Activated CD4-positive, CD25-positive, alpha-beta regulatory T cell treated with anti-CD3 and anti-CD28 coated beads, Interleukin-2, amount 50 U/mL, for 24 hours (primary cell): ENCODE measurements at places on chromosomes 1 and 21.

DNA sequence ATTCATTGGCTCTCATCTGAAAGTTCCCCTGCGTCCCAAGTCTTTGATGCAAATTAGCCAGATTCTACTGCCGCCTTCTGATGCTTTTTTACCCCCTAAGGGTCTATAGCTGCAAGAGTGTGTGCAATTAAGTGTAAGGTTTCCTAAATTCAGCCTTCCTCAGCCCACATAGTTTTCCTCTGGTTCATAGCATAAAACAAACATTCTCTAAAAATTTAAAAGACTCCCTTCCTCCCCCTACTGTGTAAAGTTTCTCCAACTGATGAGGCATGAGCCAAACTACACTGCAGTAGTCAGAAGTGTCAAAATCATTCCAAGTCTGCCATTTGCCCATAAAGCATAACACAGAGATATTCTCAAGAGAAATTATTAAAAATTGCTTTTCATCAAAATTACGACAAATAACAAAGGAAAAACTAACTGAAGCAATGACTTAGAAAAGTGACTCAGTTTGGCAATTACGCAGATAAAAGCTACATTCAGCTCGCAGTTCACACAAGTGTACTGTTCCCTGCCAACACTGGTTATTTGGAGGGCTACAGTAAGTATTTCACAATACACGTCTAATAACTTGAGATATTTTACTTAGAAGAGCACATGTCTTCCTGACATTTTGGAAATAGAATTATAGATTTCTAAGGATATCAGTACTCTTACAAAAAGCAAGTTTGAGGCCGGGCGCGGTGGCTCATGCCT is 15.4 kb downstream of the KCNH1 start:
- no peak for ATAC-seq

DNA sequence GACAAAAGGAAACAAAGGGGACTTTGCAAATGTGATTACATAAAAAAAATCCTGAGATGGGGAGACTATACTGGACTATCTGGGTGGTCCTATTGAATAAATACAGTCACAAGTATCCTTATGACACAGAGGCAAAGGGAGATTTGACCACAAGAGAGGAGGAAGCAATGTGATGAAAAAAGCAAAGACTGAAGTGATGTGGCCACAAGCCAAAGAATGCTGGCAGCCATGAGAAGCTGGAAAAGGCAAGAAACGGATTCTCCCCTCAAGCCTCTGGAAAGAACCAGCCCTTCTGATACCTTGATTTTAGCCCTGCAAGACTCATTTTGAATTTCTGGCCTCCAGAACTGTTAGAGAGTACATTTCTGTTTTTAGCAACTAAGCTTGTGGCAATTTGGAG is 36.4 kb downstream of the OLFML2B start:
- ATAC-seq: no peak

- no peak for ATAC-seq
Observed at GRCh38 chr1:147745271-147745670, 15.1 kb downstream of the GJA5 start.

DNA sequence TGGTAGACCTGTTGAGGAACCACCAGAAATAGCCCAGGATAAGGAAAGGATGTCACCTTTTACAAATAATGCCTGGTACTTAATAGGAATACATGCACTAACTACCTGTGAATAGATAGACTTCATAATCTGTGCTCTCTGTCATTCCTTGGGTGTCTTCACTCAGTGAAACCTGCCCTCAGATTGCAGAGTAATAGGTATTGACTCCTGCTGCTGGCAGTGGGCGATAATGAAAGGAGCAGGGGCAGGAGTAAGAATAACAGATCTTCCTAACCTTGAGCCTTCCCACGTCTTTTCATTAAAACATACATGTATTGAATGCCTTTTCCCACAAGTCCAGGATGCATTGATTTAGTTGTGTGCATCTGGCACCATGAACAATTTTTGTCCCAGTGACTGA is 16.4 kb downstream of the FABP3 start:
- ATAC-seq: no peak

DNA sequence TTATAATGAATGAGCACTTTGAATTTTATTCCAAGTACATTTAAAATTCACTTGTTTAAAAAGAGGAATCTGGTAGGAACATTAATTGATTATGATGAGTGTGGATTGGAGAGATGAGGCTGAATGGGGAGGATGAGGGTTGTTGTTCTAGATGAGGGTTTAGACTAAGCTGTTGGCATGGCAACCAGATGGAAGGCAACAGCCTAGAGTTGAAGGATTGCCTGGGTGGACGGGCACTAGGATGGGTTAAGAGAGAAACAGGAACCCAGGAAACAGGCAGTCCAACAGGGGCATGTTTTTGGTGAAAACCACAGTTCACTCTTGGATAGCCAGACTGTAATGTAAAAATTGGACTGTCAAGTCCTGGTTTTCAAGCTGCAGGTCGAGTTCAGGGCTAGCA is 125.5 kb downstream of the CHRM3 start:
- no peak for ATAC-seq

- no peak for ATAC-seq
Observed at GRCh38 chr1:182658055-182658454, 26.3 kb downstream of the RGS8 start.

- no peak for ATAC-seq
Observed at GRCh38 chr1:21525340-21525717, 16.1 kb downstream of the ALPL start.

- no peak for ATAC-seq
Observed at GRCh38 chr1:102181341-102181740, 184.6 kb upstream of the OLFM3 start.

- ATAC-seq: no peak
Observed at GRCh38 chr1:183070923-183071618, 47.9 kb downstream of the LAMC1 start.

DNA sequence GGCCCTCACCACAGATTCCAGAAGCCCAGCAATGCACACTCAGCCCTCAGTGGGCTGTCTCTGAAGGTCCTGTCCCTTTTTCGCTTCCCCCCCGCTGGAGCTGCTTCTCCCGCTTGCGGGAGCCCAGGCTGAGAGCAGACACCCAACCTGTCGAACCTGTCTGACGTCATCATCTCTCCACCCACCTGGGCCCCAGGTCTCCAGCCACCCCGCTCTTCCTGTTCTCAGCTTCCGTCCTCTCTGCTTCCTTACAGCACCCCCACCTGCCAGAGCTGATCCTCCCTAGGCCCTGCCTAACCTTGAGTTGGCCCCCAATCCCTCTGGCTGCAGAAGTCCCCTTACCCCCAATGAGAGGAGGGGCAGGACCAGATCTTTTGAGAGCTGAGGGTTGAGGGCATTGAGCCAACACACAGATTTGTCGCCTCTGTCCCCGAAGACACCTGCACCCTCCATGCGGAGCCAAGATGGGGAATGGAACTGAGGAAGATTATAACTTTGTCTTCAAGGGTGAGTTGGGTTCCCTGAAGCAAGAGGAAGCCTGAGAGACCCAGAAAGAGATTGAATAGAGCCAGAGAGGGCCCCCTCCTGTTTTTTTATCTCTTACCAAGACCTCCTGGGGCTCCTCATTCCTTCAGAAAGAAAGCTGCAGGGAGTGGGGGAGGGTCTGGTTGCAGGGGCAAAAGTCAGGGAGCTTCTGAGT is at the start of gene RAB25:
RAB25 (plus strand) TSS at position 224 of the 700 bp plus-strand sequence; CDS start at position 465, 241 bp downstream.
- ATAC-seq: no peak

GRCh38 chr1:160662910-160663309 is 16.1 kb upstream of the SLAMF1 start:
- ATAC-seq: no peak

GRCh38 chr1:168225476-168226190 is at the start of gene SFT2D2:
Gene SFT2D2 (plus strand): TSS chr1:168226004. CDS start chr1:168226080, 76 bp downstream.
- peak; percentile 97 for ATAC-seq

GRCh38 chr1:81097860-81098259 is 702.9 kb upstream of the ADGRL2 start:
- ATAC-seq: no peak

GRCh38 chr1:57424231-57425027 is 569 bp upstream of the DAB1 start:
- no peak for ATAC-seq
